ENCODE measurements at places on chromosomes 7 and 10.

- no peak for DNase-seq
Observed at GRCh38 chr7:25381818-25382589, 153.7 kb upstream of the NPVF start.

- no peak for DNase-seq
Observed at GRCh38 chr10:129955601-129956285, 8.3 kb downstream of the EBF3 start.

GRCh38 chr10:75335983-75336382 is 65.6 kb downstream of the ZNF503 start:
- no peak for DNase-seq

DNA sequence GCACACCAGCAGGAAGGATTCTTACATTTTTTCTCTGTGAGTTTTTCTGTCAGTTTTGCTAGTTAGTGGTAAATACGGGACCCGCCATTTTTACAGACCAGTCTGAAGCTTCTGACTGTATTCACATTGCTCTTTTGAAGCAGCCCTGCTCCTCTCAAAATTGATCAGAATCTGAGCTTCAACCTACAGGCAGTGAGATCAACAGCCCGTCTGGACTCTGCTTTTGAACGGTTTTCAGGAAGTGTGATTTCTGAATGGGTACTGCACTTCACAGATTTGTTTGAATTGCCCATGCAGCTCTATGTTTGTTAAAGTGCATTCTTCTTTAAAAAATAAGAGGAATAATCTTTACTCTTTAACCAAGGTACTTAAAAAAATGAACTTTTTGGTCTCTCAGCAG is 8.9 kb downstream of the PURB start:
- DNase-seq: no peak

DNA sequence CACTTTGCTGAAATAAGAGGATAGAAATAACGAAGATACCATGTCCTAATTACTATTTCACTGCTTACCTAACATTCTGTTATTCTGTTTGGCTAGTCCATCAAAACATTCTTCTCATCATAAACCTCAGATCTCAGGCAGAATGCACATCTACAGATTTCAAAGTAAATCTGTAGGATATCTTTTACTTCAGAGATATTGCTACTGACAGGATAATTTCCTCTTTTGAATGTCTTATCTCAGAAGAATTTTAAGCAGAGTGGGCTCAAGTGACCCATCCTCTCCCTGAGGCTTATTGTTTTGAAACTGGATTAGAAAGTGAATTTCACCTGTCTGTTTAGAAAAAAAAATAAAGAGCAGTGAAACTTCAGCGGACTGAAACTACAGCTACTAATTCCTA is 83.6 kb downstream of the SEMA3C start:
- DNase-seq: no peak
